Uterus (tissue), 4 donors: ENCODE measurements at places on chromosomes 2 and 18.
A peak's percentile ranks its signal among the peaks of the same experiment; 100 is the strongest.

DNA sequence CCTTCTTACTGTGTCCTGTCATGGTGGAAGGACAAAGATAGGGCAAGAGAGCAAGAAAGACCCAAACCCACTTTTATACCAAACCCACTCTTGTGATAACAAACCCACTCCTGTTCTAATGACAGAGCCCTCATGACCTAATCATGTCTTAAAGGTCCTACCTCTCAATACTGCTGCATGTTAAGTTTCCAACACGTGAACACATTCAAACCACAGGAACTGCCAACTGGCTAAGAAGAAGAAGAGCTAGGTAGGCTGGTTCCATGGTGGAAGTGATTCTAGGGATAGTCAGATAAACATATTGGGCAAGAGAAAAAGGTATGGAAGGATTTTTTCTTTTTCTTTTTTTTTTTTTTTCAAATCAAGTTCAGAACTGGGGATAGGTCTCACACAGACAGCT, 22.0 kb downstream of the CTLA4 start:
- no peak for DNase-seq

GRCh38 chr18:61953161-61953560, 60.4 kb upstream of the RNF152 start:
- DNase-seq, result no peak

DNA sequence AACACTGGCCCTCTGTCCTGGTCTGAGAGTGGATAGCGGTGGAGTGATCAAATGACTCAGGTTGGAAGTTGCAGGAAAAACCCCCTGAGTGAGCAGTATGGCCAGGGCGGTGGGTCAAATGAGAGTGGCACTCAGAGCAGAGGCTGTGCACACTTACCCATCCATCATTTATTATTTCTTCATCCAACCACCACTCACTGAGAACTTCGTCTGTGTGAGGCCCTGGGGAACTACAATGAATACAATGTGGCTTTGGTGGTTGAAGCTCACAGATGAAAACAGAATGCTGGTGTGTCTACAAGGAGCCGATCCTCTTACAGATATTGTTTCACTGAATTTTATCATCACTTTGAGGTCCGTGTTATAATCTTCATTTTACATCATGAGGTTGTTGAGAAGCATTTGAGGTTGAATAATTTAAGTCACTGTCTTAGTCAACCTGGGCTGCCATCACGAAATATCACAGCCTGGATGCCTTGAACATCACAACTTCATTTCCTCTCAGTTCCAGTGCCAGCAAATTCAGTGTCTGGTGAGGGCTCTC, 73.4 kb upstream of the ID2 start:
- no peak for DNase-seq

DNA sequence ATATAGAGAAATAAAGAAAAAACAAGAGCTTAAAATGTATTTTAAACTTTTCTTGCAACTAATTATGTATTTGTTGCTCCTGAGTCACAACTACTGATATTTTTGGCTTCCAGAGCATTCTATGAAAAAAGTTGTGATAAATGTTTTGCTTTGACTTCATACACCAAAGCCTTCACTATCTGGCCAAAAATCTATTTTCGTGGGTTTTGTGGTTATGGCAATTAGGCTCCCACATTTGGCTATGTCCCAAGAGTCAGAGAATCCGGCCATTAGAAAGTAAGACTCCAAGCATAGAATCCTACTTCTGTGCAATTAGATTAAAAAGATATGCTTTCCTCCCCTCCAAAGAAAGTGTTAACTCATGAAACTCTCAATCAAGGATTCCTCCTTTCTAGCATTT, 1456.1 kb upstream of the ACVR2A start:
- no peak for DNase-seq

DNA sequence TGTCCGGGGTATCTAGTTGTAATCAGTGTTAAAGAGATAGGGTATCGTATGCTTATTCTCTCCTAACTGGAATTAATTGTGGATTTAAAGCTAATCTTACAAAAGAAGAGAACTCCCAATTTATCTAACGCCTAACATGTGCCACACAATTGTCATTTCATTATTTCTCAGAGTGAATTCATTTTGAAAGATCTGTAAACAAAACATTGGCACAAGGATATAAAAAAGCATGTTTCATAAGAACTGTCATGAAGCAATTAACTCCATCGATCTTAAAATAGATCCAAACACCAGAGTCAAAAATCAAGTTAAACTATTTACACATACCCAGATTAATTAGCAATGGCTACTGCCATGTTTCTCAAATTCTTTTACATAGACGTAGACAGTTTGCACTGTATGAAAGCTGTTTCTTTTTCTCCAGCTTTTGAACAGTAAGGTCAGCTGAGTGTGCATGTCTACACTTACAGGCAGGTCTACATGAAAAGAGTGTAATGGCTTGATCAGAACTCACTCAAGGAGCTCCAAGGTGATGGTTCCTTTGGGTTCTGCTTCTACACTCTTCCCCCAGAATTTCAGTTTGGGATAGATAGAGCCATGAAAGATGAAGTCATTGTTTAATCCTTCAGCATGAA, 38.8 kb downstream of the CABYR start:
- DNase-seq, result no peak

DNA sequence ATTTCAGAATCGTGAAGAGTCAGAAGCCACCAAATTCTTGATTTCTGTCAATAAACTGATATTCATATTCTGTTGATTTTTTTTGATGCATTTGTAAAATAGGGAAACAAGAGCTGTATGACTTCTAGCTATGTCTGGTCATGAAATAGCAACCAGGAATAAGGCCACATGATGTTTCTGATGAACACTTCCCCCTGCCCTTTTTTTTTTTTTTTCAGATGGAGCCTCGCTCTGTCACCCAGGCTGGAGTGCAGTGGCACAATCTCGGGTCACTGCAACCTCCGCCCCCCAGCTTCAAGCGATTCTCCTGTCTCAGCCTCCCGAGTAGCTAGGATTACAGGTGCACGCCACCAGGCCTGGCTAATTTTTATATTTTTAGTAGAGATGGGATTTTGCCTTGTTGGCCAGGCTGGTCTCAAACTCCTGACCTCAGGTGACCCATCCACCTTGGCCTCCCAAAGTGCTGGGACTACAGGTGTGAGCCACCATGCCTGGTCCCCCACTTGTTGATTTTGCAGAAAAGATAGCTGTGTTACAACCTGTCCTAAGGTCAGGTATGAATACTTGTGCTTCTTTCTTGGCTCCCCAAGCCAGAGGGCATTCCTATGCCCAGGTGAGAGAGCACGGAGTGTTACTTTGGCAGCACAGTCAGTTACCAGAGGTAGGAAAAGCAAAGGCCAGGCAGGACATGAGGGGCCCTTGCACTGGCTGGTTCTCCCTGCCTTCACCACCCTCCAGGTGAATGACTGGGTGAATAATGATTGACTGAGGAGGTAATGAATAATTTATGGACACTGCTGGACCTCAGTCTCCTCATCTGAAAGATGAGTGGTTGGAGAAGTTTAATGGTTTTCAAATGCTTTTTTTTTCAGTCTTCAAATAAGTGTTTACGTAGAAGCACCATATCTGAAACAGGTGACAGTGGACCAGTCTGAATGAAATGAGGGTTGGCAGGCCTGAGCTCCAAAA, 39.6 kb downstream of the PAX8 start:
- no peak for DNase-seq

- no peak for DNase-seq
Measured at GRCh38 chr2:176151442-176152287, at the start of gene HOXD4. HOXD4 (plus strand) TSS chr2:176151550; CDS start chr2:176151634, 84 bp downstream.

DNA sequence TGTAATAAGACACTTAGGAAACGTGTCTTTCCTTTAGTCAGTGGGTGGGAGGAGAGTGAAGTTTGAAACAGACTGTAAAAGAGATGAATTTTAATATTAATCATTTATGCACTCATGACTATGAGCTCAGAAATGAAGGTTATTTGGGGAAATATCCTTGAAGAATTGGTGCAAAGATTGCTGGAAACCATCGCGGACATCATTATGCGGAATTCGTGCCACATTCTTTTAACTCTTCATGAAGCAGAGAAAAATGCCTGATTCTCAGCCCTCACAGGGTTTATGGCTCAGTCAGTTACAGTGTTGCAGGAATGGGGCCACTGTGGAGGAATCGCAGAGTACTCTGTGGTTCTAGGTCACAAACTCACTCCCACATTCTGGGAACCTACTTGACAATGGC, 109.7 kb downstream of the RGPD3 start:
- no peak for DNase-seq

DNA sequence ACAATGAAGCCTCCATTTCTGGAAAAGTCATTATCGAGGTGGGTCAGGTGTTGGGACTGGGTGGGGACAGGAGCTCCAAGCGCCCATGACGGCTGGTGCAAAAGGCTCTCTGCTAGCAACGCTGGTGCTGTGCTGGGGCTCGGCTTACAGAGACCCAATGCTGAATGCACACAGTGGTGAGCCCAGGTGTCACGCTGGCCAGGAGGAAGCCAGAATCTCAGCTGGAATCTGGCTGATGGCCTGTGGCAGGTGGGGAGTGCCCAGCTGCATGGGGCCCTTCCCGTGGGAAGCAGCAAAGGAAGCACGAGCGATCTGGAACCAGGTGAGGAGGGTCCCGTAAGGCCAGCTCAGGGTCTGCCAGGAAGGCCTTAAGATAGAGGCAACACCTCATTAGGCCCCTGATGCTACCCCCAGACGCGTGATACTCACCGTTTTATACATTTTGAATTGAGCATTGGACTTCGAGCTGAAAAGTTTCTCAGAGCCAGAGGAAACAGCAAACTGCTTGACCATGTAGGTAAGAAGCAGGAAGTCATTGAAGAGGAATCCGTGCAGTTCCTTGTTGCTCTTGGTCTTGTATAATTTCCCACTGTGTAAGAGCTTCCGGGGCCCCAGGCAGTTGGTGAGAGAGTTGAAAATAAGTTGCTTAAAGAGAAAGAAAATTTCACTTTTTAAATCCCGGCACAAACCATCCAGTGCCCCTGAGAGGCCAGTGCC, 34.7 kb downstream of the FAM228A start:
- no peak for DNase-seq

- no peak for DNase-seq
Measured at GRCh38 chr2:239036819-239037558, 189.1 kb downstream of the TWIST2 start.

- no peak for DNase-seq
Measured at GRCh38 chr2:84386336-84387040, 72.6 kb downstream of the SUCLG1 start.

- DNase-seq, result no peak
Measured at GRCh38 chr18:79121746-79122474, 52.7 kb downstream of the ATP9B start.

DNA sequence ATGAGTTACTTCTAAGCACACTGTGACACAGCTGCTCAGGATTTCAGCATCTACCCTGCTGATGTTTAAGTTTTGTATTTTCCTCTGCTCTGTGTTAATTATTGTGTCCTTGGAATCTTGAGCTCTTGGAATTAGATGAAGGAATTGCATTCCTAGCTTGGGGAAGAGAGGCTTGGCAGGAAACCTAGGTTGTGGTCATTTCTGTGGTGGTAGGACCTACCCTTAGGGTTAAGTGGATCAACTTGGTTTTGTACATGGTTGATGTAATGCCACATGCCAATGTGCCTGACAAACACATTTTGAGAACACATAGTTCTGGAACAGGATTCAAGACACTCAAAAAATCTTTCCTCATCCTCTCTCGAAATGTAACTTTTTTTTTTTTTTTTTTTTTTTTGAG, 264.5 kb upstream of the MEX3C start:
- DNase-seq, result no peak

GRCh38 chr2:30346471-30347169, 100.4 kb upstream of the LCLAT1 start:
- DNase-seq, result peak; percentile 83

DNA sequence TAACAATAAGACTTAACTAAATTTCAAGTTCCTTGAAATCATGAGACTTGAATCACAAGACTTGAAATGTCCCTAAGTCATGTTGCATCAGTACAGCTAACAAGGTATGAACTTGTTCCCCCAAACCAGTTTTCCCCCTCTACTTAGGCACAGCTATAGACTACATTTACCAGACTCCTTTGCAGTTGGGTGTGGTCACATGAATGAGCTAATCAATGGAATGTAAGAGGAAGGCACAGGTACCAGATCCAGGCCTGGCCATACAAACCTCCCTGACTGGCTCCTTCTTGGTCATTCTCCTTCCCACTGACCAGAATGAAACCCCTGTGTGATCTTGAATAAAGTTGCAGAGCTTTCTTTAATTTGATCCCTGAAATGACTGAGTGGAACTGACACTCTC, 77.8 kb downstream of the DNER start:
- no peak for DNase-seq

- DNase-seq, result no peak
Measured at GRCh38 chr2:110836671-110837070, 104.3 kb downstream of the ACOXL start.

- no peak for DNase-seq
Measured at GRCh38 chr2:38856165-38856564, 19.6 kb downstream of the DHX57 start.
